ENCODE measurements at places on chromosomes 16 and 17. TPM values are rescaled to one million over a fixed set of nuclear protein-coding genes. Genes with fewer than 3 reads are reported as not detected.

RDM1 gene
- not detected for total RNA-seq

GRCh38 chr17:79573196-79573896 is 37.5 kb downstream of the RBFOX3 start:
- no peaks in the 10 kb centered on the region for H3K27me3 ChIP-seq
- no peaks in the 10 kb centered on the region for H3K4me1 ChIP-seq
- H3K27ac ChIP-seq = no peak overlapping the region
- H3K36me3 ChIP-seq = no peaks in the 10 kb centered on the region
- DNase-seq = no peak
- no peak overlapping the region for H3K4me3 ChIP-seq

DNA sequence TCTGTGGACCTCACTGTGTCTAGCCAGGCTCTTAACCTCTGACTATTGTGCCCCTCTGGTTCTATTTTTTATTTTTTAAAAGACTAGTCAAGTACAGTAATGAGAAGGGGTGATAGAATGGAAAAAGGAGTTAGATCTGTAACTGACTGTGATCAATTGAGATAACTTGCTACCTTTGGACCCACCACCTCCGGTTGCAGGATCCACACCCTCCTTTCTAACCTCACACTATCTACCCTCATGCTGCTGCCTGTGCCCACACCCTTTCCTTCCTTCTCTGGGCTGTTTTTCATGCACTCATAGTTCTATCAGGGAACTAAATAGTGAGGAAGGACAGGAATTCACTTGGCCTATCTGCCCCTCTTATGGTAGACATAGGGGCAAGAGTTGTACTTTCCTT is 172.3 kb downstream of the KATNIP start:
- no peak overlapping the region for H3K27ac ChIP-seq
- DNase-seq = no peak
- H3K36me3 ChIP-seq = peaks cover 7% of the 10 kb centered on the region
- no peaks in the 10 kb centered on the region for H3K27me3 ChIP-seq
- no peak overlapping the region for H3K4me3 ChIP-seq

- DNase-seq = no peak
- H3K27ac ChIP-seq = no peak overlapping the region
These were observed 34.2 kb downstream of the CFAP20 start for GRCh38 chr16:58094791-58095574.

GRCh38 chr17:16081507-16082087 is 82.0 kb downstream of the TTC19 start:
- no peak overlapping the region for H3K27ac ChIP-seq
- no peak for DNase-seq
- no peak overlapping the region for H3K4me3 ChIP-seq
- H3K36me3 ChIP-seq = peaks cover 55% of the 10 kb centered on the region
- no peaks in the 10 kb centered on the region for H3K27me3 ChIP-seq

DNA sequence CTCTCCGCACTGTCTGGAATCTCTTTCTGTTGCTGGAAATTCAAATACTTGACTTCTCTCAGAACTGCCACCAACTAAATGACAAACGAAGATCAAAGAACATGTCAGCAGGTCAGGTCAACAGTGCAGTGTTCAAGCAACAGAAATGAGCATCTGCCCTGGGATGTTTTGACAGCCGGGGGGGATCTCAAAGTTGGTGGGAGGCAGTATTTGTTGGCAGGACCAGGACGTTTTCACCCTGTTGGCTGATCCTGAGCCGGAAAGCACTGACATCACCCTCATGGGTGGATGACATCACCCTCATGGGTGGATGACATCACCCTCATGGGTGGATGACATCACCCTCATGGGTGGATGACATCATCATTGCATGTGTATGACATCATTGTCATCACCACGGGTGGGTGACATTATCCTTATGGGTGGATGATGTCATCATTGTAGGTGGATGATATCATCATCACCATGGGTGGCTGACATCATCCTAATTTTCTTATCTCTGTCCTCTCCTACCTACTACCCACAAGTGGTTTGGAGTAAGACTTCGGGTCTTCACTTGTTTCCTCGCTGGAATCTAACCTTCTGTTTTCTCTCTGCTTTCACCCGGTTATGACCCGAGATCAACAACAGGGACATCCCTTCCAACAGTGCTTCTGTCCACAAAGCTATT is 18.9 kb downstream of the DNAH17 start:
- H3K27ac ChIP-seq = no peak overlapping the region
- H3K36me3 ChIP-seq = no peaks in the 10 kb centered on the region
- DNase-seq = no peak
- no peak overlapping the region for H3K4me3 ChIP-seq

- H3K27me3 ChIP-seq = no peaks in the 10 kb centered on the region
- no peaks in the 10 kb centered on the region for H3K36me3 ChIP-seq
- H3K4me1 ChIP-seq = no peaks in the 10 kb centered on the region
- no peak overlapping the region for H3K4me3 ChIP-seq
- DNase-seq = no peak
- no peak overlapping the region for H3K27ac ChIP-seq
These were observed 455.5 kb downstream of the SOX9 start for GRCh38 chr17:72576289-72576759.

DNA sequence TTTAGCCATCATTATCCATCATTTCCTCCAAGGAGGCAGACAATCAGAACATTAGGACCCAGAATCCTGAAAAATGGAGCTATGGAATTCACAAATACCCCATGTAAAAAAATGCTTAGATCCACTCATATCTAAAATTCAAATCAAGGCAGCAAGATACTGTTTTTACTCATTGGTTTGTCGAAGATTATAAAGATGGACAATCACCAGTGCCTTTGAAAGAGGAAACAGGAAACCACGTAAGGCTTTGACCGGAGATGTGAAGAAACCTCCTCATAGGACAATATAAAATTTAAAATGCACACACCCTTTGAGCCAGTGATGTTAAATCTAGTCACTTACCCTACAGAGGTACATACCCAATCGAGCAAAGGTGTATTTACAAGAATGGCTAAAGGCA is 130.0 kb downstream of the XYLT1 start:
- DNase-seq = no peak
- peak overlapping the region; percentile 27 for H3K27ac ChIP-seq
- H3K27me3 ChIP-seq = no peaks in the 10 kb centered on the region
- peaks cover 18% of the 10 kb centered on the region for H3K4me1 ChIP-seq
- no peaks in the 10 kb centered on the region for H3K36me3 ChIP-seq

DNA sequence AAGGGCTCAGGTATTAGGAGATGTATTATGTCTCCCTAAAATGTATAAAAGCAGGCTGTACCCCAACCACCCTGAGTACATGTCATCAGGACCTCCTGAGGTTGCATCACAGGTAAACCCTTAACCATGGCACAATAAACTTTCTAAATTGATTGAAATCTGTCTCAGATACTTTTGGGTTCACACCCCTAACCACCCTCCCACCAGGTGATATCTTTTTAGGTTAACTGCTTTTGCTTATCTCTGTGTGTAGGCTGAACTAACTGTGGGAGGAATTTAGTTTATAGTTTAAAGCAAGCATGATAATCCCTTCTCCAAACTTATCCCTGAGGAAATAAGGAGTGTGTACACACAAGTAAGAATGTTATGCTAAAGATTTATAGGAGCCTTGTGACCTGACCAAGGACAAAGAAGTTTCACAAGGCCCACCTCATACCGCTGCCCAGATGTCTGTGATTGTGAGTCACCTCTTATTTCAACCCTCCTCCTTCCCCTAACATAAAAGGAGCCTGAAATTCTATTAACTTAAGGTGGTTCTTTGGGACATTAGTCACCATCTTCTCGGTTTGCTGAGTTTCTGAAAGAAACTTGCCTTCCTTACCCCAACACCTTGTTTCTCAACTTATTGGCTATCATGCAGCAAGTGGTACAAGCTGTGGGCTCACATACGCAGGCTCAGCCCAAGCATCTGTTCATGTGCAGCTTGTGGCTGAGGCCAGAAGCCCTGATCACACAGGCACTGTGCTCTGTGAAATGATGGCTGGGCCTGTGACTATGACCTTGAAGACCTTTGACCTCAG is 11.3 kb downstream of the PRSS22 start:
- H3K36me3 ChIP-seq = no peaks in the 10 kb centered on the region
- peaks cover 3% of the 10 kb centered on the region for H3K4me1 ChIP-seq
- H3K27me3 ChIP-seq = no peaks in the 10 kb centered on the region
- no peak for DNase-seq
- no peak overlapping the region for H3K4me3 ChIP-seq
- H3K27ac ChIP-seq = no peak overlapping the region

ENPP7 gene
- 2.2 TPM for total RNA-seq

DNA sequence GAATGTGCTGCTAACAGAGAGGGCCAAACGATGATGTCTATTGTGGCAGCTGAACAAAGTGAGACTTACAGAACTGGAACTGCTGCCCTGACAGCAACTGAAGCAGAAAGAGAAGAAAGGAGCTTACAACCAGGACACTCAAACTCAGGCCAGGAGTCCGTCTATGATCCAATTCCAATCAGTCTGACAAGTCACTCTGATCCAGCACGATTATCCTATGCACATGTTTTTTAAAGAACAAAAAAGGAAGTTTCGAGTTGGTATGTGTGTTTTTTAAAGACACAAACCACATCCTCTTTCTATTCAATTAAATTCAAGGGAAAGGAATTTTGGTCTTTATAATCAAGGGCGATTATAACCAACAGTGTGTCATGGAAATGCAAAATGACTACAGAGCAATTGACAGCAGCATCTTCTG is 42.4 kb upstream of the MTMR4 start:
- no peak overlapping the region for H3K4me3 ChIP-seq
- H3K27me3 ChIP-seq = no peaks in the 10 kb centered on the region
- no peaks in the 10 kb centered on the region for H3K36me3 ChIP-seq
- H3K27ac ChIP-seq = no peak overlapping the region

WFDC1 gene
- total RNA-seq = 126 TPM

ZP2 gene
- total RNA-seq = not detected

PPY gene
- not detected for total RNA-seq

GPS1 gene
- total RNA-seq = 42.1 TPM

- H3K36me3 ChIP-seq = no peaks in the 10 kb centered on the region
- H3K27me3 ChIP-seq = peaks cover 47% of the 10 kb centered on the region
- no peak overlapping the region for H3K27ac ChIP-seq
- no peak overlapping the region for H3K4me3 ChIP-seq
These were observed 1.4 kb upstream of the SP6 start for GRCh38 chr17:47852113-47852949.

DNA sequence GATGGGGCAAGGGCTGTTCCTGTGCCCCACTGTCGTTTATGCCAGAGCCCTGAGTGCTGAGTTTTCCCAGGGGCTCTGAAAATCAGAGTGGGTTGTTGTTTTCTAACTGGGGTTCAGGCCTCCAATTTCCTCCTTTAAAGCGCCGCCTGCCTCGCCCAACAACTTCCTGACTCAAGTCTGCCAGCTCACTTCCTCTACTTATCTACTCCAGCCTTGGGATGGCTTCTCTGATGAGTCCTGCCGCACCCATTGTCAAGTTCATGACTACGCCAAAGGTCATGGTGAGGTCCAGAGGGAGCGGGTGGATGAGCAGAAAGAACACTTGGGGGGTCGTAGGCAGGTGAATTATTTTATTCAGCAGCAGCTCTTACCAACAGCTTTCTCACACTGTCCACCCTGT is 104.7 kb downstream of the UTP18 start:
- no peaks in the 10 kb centered on the region for H3K36me3 ChIP-seq
- DNase-seq = no peak
- H3K27me3 ChIP-seq = no peaks in the 10 kb centered on the region
- no peaks in the 10 kb centered on the region for H3K4me1 ChIP-seq
- H3K4me3 ChIP-seq = no peak overlapping the region
- H3K27ac ChIP-seq = no peak overlapping the region

GRCh38 chr16:14284930-14285512 is 213.9 kb downstream of the MRTFB start:
- H3K4me3 ChIP-seq = peak overlapping the region; percentile 80
- DNase-seq = no peak
- peak overlapping the region; percentile 95 for H3K27ac ChIP-seq
- H3K4me1 ChIP-seq = peaks cover 6% of the 10 kb centered on the region
- no peaks in the 10 kb centered on the region for H3K27me3 ChIP-seq
- no peaks in the 10 kb centered on the region for H3K36me3 ChIP-seq

DNA sequence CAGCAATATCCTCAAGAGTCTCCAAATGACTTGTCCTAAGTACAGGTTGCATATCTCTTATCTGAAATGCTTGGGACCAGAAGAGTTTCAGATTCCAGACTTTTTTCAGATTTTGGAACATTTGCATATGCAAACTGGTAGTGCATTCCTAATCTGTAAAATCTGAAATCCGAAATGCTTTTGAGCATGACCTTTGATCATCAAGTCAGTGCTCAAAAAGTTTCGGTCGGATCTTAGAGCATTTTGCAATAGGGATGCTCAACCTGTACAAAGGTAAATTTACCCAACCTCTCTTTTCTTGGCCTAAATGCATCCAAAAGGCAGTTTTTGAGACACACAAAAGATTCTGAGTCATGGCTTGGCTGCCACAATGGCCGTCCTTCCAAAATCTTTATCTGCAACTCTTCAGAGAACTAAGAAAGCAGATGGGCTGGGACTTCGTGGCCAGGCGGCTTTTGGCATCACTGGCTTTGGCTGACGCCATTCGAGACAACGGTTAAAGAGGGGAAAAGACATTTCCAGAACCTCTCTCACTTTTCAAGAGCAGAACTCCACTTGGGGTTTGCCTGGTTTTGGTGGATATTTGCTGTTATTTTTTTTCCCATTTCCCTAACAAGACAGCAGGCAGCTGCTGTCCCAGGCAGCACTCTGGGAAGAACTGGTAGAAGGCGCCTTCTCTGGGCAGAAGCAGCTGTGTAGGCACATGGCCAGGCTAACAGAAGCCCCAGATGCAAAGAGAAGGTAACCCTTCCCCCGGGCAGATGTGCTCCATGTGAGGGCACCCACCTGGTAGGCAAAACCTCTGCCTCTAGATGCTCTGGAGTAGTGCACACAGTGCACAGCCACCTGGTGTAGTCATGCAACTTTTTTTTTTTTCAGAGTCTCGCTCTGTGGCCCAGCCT is 8.9 kb downstream of the CPPED1 start:
- H3K4me1 ChIP-seq = no peaks in the 10 kb centered on the region
- no peaks in the 10 kb centered on the region for H3K36me3 ChIP-seq
- H3K4me3 ChIP-seq = no peak overlapping the region
- no peak for DNase-seq

DNA sequence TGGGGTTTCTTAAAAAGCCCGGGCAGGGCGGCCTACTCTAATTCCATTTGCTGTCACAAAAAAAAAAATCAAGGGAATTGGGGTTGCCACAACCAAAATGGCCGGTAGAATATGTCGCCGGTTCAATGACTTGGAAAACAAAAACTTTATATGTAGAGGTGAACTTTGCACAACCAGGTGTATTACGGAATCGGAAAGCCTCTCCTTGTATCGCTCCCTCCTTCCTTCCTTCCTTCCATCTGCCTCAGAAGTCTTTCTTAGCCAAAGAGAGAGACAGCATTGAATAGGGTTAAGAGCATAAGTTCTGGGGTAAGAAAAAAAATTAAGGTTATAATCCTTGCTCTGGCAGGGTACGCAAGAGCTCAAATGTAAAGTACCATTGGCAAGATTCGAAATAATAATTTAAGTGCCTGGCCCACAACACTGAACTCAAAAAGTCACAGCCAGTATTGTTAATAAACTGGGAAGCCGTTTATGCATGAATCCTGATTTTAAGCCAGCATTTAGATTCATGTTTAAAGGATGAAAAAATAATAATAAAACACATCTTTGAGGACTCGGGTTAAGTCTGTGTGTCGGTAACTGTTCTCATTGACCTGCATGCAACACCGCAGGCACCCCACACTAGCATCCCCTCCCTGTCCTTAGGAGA is 522 bp upstream of the GLG1 start:
- H3K27ac ChIP-seq = peak overlapping the region; percentile 97
- no peaks in the 10 kb centered on the region for H3K27me3 ChIP-seq
- H3K4me3 ChIP-seq = peak overlapping the region; percentile 88
- DNase-seq = no peak
- no peaks in the 10 kb centered on the region for H3K36me3 ChIP-seq

HOXB7 gene
- 15.0 TPM for total RNA-seq

TBC1D3E gene
- not detected for total RNA-seq

- no peak overlapping the region for H3K4me3 ChIP-seq
- no peaks in the 10 kb centered on the region for H3K4me1 ChIP-seq
- H3K27me3 ChIP-seq = no peaks in the 10 kb centered on the region
These were observed 8.0 kb downstream of the GCGR start for GRCh38 chr17:81811705-81812570.

Measured in ascending aorta (tissue), 2 donors.